Stimulated activated CD4-positive, alpha-beta T cell treated with anti-CD3 and anti-CD28 coated beads, Interleukin-15, amount 100 ng/mL, for 1 hour (primary cell): ENCODE measurements at places on chromosomes 2 and 18.

- no peak for DNase-seq
These were observed 8.5 kb upstream of the METTL21A start for GRCh38 chr2:207633686-207634085.

DNA sequence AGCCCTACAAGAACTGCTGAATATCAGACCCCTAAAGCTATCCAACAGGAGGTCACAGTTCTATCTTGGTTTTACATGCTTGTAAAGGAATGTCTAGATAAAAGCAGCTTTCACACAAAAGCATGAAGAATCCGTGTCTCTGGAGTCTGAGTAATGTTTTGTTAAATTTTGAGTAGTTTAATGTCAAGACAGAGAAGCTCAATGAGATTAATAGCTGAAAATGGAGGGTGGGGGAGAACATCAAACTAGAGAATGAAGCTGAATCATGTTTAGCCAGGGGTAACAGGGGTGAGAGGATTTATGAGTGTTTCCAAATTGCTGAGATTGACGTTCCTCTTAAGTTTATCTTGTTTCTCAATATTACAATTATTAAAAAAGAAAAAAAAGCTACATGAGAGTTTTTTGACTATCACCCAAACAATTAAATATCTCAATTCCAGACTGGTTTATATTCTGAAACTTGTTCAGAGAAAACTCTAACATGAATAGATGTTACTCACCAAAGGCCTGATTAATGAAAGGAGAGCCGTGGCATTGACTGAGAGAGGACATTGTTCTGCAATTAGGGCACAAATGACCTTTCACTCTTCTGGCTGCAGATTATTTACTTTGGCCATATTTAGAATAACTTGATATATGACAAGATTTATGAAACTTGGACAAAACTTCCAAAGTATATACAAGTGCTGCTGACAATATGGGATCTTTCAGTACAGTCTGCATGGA, 266.4 kb upstream of the ETAA1 start:
- DNase-seq: no peak

GRCh38 chr2:102190430-102191107, 3.7 kb downstream of the IL1RL2 start:
- DNase-seq: no peak

DNA sequence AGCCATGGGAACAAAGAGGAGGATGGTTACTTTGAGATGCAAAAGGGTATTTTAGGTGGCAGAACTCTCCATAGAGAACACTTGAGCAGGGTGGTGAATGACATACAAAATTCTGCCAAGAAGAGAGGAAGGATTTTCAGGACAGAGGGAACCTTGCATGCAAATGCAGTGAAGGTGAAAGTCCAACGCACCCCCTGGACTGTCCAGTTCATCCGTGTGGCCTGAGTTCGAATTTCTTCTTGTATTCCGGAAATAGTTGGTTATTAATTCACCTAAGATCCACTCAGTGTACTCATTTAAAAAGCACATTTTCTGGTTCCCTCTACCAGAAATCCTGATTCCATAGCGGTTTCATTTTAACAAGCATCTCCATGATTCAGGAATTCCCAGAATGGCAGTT, 5.5 kb downstream of the AOX1 start:
- DNase-seq: no peak

GRCh38 chr2:224312741-224313140, 89.2 kb downstream of the FAM124B start:
- no peak for DNase-seq

GRCh38 chr2:153819501-153819900, 52.2 kb upstream of the GALNT13 start:
- DNase-seq: no peak

DNA sequence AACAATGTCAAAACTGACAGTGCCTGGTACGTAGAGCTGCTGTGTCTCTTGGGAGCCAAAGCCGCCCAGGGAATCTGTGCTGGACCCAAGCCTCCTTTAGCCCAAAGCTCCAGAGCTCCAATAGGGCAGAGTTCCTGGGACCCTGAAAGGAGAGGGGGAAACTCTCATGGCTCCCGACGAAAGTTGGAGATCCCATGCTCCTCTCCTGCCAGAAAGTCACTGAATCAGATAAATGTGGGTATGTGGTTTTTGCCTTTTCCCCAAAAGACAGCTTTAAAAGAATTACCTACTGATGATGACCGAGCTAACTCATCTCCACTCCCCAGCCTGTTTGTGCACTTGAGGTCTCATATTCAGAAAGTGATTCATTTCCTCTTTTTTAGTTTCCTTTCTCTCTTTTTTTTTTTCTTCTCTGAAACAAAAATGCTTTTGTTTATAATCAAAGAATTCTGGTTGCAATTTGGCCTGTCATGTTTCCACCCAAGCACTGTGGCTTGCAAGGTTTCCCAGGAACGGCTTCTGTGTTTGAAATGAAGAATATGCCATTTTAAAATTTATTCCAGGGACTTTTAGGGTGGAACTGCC, 14.1 kb upstream of the PMAIP1 start:
- no peak for DNase-seq

- DNase-seq: no peak
These were observed 126.6 kb upstream of the SLC1A4 start for GRCh38 chr2:64862623-64863022.

- no peak for DNase-seq
These were observed 453.0 kb upstream of the TRIB2 start for GRCh38 chr2:12263730-12264129.

DNA sequence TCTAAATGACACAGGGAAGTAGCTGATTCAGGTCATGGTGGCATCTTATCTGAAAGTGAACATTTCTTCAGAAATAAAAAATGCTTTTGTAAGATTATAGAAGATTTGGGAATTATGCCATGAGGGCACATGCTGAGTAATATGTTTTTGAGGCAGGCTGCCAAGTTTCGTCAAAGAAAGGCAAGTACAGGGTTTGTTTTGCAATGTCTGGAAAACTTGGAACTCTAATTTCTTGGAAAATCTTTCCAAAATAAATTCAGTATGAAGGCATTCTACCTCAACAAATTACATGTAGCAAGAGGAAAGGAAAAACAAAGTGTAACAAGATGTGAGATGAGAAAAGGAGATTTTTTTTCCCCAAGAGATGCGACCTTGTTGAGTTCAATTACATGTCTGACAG, 167.7 kb downstream of the PLCL1 start:
- no peak for DNase-seq

DNA sequence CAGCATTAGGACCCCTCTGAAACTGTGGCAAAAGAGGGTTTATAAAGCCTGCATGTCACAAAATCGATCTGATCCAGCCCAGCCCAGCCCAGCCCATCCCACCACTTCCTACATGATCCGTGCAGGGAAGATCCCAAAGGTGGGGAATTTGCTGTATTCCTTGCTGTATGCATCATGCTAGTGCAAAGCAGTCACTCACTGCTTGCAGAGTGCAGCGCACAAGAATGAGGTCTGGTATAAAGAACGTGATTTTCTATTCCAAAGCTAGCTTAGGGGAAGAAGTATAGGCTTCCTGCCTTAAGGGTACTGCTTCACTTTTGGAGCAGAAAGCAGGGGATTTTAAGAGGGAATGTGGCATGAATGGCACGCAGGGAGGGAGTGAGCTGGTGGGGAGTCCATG, 18.9 kb upstream of the SERPINB11 start:
- DNase-seq: no peak

DNA sequence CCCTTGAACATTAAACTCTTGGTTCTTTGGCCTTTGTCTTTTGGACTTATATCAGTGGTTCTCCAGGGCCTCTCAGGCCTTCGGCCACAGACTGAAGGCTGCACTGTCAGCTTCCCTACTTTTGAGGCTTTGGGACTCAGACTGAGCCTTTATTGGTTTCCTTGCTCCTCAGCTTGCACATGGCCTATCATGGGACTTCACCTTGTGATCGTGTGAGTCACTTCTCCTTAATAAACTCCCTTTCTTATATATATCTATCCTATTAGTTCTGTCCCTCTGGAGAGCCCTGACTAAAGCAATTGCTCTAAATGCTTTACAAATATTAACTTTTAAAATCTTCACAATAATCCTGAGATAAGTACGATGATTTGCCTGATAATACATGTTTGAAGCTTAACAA, 353.6 kb upstream of the TRIB2 start:
- DNase-seq: no peak

DNA sequence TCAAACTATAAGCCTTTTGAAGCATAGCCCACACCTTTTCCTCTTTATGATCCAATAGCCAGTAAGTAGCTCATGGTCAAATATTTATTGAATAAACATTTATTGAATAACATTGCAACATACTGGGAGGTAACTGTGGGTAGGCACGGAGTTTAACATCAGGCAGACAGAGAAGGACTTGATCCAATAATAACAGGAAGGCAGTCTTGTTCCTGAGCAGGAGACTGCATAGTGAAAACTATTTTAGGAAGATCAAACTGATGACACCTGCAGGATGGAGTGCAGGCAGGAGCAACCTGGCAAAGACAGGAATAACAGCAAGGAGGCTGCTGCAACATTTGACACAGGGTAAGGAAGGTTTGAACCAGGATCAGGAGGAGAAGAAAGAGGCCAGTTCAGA, 3.1 kb upstream of the DCTN1 start:
- DNase-seq: no peak

DNA sequence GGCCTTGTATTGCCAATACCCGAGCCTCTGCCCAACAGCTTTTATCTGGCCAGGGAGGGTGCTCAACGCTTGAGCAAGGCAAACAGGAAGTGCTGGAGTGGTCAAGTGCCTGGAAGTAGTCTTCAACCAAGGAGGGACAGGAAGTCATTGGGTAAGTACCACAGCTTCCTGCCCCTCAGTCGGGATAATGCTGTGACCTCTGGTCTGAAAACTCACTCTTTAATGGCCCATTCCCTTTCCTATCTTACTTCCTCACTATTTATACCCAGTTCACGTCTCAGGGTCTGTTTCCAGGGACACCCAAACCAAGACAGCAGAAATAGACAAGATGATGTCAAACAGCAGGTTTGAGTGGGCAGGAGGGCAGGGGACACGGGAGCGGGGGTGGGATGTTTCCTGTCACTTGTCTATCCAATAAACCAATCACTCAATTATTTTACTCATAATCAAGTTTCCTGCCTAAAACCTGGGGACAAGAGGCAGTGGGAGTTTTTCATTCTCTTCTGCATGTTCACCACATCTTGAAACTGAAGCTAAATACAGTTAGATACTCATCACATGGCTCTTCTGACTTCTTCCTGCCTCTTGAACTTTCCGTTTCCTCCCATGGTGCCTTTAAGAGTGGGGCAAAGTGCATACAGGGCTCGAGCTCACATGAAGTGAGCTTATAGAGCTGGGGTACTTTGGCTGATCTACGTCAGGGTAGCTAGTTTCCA, 68.9 kb upstream of the CAB39 start:
- peak; percentile 43 for DNase-seq

DNA sequence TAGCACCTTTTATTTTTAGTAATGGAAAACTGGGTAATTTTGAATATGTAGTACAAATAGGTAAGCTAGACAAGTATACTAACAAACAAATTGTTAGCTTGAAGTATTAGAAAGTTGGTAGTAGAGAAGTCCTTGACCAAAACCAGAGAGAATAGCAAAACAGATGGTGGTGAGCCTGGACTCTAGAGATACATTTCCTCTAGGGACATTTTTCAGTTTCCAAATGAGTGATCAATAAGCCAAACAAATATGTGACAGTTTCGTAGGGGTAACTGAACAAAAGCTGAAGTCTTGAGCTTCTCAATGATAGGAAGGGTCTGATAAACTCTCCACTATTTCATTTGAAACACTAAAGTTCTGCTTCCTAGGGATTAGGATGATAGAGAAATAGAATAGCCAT, 692.0 kb upstream of the FAM98A start:
- DNase-seq: no peak

GRCh38 chr18:7492385-7492784, 74.7 kb upstream of the PTPRM start:
- DNase-seq: no peak

GRCh38 chr2:129010262-129010661, 691.6 kb upstream of the HS6ST1 start:
- DNase-seq: no peak
